Effector CD4-positive, alpha-beta T cell (primary cell): ENCODE measurements at places on chromosomes 6 and 20.
A peak's percentile ranks its signal among the peaks of the same experiment; 100 is the strongest.

- no peak for DNase-seq
Observed at GRCh38 chr6:54094293-54094692, 16.9 kb upstream of the MLIP start.

DNA sequence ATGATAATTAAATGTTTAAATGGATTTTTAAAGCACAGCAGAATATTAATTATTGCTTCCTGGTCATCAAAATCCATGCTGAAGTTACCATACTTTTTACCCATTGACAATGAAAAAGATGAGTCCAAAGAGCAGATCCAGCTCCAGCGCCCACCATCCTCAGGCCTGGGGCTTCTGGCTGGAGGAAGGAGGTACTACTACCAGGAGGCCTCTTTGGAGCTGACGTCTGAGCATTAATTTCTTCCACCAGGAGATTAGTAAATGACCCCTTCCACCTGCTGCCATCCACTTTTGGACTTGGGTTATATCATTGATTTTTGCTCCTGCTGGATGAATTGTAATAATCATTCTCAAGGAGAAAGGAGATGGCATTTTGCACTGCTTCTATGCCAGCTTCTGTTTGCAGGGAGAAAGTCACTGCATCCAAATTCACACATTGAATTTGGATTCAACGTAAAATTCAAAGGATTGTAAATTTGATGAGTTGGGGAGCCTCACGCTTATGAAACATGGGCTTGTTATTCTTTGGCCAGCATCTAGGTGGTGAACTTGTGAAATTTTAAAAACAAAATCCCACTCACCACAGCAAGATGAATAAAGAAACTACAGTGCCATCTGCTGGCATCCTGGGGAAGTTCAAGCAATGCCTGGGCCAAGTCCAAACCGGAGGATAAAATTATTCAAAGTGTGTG, 121.8 kb downstream of the SASH1 start:
- DNase-seq: peak; percentile 8

GRCh38 chr6:72798196-72798595, 176.3 kb downstream of the KCNQ5 start:
- no peak for DNase-seq

- no peak for DNase-seq
Observed at GRCh38 chr6:147248859-147249258, 44.6 kb downstream of the STXBP5 start.

DNA sequence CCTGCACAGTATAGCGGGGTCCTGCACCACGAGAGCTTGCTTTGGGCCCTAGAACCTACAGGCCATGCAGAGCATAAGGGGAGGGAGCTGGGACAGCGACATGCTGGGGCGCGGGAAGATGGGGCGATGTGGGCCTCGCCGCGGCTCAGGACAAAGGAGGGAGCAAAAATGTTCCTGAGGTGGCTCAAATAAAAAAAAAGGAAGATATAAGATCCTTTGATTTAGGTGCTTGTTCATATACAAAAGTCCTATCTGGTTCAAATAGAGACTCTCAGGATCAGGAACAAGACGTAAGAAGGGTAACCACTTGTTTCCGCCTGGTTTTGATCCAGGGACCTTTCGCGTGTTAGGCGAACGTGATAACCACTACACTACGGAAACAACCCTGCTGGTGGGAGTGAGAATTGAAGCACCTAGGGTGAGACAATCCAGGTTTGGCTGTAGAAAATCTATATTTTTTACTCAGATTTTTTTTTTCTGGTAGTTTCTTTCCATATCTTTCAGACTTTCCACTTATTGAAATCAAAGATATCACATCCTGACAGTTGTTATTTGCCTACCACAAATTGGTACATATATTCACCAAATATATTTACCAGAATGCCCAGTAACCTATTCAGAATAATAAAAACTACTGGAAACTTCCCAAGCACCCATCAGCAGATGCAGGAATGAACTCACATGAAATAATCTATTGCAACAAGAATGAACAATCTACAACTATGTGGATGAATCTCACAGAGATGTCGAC, 177.9 kb upstream of the ZNF184 start:
- no peak for DNase-seq

DNA sequence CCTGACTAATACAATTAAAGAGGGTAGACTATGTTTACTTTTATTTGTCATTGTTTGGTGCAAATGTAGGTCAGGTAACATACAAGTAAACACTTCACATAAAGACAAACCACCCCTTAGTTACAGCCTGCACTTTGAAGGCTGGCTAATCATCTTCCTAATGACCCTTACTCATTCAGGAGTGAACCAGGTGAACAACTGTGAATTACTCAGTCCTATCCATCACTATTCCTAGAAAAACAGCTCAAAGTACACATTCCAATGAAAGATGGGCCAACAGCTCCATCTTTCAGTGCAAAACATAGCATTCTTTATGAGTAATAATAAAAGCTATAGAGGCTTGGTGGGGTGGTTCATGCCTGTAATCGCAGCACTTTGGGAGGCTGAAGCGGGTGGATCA, 78.2 kb downstream of the FRK start:
- DNase-seq: no peak

DNA sequence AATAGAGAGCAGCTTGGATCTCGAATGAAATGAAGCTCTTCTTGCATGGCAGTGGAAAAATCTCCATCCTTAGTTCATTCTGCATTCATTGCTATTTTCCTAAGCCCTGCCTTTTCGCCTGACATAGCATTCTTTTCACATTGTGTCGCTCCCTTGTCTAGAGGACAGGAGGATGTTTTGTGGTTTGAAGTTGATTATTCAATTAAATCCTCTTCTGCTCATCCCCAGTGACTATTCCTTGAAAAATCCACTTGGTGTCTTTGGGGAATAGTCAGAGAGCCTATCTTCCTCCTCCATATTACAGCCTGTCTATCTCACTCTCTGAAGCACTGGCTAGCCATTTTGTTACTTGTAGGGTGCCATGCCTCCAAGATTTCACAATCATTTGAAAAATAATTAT, 161.2 kb downstream of the KLHL32 start:
- DNase-seq: no peak

- DNase-seq: no peak
Observed at GRCh38 chr6:7895125-7895423, 15.5 kb downstream of the TXNDC5 start.

DNA sequence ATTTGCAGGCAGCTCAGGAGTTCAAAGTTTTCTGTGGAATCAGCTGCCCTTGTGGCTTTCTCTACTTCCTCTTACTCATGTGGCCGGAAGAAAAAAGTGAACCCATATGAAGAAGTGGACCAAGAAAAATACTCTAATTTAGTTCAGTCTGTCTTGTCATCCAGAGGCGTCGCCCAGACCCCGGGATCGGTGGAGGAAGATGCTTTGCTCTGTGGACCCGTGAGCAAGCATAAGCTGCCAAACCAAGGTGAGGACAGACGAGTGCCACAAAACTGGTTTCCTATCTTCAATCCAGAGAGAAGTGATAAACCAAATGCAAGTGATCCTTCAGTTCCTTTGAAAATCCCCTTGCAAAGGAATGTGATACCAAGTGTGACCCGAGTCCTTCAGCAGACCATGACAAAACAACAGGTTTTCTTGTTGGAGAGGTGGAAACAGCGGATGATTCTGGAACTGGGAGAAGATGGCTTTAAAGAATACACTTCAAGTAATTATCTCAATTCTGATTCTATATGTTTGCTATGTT, 1.1 kb downstream of the MGME1 start:
- DNase-seq: peak; percentile 5

DNA sequence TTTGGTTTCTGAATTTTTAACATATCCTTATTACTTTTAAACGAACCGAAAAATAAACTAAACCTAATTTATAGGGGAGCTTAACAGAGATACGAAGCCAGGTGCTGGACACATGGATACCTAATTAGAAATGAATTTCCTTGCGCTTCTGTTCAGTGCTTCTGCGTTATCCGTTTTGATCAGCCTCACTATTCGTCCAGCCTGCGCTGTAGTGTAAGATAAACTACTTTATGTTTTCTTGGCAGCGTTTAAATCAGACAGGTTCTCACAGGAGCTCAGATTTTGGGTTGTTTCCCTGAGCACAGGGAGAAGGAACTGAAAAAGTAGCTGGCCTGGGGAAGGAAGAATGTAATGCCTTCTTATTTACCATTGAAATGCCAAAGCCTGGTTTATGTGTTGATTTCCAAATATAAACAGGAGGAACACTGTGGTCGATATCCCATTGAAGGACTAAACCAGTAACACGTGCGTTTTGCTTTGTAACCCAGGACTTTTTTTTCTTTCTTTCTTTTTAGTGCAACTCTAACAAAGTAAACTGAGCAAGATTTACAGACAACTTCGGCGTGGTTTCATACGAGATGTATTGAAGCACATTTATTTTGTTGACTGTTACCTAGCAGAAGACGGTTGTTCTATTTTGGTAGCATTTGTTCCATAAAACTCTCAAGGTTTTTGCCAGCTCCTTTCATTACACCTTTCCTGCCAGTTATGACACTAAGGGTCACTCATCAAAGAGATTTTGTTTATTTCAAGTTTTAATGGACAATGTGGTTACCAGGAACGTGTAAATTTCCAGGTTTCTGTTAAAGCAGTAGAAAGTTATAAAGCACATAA, 214.8 kb upstream of the HEY2 start:
- no peak for DNase-seq

DNA sequence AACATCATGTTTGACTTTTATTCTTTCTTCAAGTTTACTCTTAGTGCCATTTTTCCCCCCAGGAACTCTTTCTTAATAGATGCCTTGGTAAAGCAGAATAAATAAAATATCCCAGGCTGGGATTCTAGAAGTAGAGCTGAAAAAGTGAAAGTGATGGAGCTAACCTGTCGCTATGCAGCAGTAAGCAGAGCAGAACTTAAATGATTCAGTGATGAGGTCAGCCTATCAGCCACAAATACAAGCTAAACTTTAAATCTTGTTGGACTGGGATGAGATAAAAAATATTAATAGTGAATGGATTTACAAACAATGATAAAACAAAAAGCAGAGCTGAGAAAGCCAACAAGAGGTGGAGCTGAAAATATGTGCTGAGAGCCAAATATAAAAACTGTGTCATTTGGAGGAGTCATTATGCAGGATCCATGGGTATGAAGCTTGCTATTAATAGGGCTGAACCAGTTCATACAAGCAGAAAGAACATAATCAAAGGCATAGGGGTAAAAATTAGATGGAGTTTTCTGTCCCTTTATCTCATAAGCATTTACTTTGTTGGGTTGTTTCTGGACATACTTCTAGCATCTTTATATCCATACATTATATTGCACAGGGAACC, 877.8 kb downstream of the EPHA7 start:
- no peak for DNase-seq

DNA sequence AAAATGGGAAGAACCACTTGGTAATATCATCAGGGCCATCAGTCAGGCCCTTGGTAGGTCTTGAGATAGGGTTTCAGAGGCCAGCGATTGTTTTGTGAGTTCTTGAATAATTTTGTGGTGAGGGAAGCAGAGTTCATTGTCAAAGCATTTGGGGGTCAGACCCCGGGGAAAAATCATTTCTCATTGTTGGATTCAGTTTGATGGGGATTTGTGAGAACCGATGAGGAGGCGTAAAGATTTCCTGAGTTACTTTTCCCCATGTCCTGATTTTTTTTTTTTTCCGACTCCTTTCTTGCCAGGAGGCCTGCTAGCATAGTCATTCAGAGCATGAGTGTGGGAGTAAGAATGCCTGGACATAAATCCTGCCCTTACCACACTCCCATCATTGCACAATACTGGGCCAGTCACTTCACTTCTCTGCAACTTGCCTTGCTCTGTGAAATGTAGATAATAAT, 60.3 kb downstream of the TSHZ2 start:
- DNase-seq: no peak

DNA sequence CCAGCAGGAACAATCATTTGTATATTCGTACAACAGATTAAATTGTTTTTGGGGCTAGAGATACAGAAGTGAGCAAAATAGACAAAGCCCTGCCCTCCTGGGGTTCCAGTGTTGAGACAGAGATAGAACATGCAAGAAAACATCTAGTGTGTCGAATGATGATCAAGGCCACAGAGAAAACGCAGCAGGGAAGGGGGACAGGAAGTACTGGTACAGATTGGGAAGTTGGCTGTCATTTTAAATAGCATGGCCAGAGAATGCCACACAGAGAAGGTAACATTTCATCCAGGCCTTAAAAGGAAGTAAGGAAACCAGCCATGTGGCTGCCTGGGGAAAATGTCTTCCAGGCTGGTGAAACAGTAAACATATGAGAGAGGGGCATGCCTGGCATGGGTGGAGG, 202.6 kb upstream of the MYLIP start:
- no peak for DNase-seq

DNA sequence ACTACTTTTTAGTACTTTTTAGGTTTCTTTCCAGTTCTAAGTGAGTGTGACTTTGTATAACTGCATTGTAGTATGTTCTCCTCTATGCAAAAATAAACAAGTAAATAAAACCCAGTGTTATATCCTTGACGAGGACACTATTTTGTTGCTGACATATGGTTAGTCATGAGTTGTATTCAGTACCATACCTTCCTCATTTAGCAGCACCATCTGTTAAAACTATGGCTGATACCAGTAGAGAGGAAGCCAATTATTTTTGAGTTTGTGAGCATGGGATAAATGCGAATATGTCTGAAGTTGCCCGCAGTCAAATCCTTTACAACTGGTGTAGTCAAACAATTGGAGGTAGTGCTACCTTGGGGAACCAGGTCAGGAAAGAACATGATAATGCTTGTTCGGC, 74.1 kb downstream of the CDKAL1 start:
- DNase-seq: no peak

GRCh38 chr20:25309395-25310267, 61.7 kb downstream of the PYGB start:
- DNase-seq: no peak

DNA sequence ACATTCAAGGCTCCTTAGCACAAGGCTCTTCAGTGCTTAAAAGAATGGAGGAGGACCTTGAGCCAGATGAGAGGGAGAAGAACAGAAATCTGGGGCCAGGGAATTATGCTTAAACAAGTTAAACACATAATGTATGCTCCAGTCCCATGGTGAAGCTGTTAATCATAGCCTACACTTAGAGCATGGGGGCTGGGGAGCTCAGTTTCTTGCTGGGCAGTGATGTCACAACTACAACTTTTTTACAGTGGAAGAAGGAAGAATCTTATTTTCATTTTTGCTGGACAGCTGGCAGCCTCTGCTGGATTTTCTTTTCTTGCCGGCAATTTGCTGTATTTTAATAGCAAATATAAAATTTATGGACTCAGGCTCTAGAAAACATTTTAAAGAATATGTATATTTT, 432.5 kb downstream of the CD109 start:
- no peak for DNase-seq

GRCh38 chr20:63873477-63873971, 8.5 kb downstream of the TPD52L2 start:
- no peak for DNase-seq
